GOT3 (cell line): ENCODE measurements at places on chromosomes 16 and 17.
A peak's percentile ranks its signal among the peaks of the same experiment; 100 is the strongest.

DNA sequence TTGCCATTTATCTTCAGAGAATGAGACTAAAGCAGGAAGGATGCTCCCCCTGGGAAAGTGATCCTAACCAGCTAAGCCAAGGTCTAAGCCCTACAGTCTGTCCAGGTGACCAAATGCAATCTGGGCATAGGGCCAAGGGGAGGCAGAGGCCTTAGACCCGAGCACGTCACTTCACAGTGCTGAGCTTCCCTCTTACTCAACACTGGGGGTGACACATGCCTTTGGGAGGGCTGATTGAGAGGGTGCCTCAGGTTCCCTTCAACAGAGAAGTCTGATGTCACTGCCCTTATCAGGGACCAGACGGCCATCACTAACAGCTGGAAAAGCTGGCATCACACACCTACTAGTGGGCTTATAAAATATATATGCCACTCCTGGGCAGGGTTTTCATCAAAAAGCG lies 4.0 kb downstream of the CIAO2B start:
- DNase-seq: no peak

- no peak for DNase-seq
Measured at GRCh38 chr17:63082952-63083351, 116.9 kb downstream of the TANC2 start.

DNA sequence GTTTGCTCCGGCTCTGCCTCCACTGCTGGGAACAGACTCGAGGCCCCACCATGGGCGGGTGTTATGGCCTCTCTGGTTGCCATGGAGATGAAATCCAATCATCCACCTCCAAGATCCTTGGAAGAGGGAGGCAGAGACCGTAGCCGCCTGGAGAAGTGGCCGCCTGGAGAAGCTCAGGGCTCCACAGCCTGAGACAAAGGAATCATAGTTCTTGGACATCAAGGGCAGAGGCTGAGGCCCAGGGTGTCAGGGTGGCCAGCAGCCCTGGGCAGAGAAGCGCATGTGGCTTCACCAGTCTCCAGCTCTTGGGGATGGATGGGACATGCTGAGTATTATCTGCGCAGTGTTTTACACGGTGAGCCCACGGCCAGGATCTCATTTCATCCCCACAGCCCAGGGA lies 36.2 kb downstream of the ABR start:
- DNase-seq: no peak

DNA sequence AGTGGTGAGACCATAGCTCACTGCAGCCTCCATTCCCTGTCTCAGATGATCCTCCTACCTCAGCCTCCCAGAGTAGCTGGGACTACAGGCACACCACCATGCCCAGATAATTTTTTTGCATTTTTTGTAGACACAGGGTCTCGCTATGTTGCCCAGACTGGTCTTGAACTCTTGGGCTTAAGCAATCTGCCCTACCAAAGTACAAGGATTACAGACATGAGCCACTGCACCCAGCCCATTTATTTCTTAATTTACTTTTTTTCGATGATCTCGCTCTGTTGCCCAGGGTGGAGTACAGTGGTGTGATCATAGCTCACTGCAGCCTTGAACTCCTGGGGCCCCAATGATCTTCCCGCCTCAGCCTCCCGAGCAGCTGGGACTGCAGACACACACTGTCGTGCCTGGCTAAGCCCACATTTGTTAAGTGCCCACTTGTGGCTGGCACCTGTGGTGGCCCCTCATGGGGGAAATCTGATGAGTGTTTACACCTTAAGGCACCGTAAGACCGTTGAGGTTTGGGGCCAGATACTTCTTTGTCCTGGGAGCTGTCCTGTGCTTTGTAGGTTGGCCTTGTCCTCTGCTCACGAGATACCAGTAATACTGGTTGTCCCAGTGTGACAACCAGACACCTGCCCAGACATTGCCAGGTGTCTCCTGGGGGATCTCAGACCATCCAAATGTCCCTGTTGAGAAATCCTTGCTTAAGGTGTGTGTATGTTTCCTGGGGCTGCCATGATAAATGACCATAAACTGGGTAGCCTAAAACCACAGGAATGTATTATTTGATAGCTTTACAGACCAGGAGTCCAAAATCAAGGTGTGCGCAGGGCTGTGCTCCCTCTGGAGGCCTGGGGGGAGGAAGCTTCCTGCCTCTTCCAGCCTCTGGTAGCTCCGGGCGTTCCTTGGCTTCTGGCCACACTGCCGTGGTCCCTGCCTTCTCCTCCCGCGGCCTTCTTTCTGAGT lies 141.4 kb upstream of the GSE1 start:
- no peak for DNase-seq

GRCh38 chr16:29702269-29702668 lies 23.3 kb downstream of the QPRT start:
- no peak for DNase-seq

DNA sequence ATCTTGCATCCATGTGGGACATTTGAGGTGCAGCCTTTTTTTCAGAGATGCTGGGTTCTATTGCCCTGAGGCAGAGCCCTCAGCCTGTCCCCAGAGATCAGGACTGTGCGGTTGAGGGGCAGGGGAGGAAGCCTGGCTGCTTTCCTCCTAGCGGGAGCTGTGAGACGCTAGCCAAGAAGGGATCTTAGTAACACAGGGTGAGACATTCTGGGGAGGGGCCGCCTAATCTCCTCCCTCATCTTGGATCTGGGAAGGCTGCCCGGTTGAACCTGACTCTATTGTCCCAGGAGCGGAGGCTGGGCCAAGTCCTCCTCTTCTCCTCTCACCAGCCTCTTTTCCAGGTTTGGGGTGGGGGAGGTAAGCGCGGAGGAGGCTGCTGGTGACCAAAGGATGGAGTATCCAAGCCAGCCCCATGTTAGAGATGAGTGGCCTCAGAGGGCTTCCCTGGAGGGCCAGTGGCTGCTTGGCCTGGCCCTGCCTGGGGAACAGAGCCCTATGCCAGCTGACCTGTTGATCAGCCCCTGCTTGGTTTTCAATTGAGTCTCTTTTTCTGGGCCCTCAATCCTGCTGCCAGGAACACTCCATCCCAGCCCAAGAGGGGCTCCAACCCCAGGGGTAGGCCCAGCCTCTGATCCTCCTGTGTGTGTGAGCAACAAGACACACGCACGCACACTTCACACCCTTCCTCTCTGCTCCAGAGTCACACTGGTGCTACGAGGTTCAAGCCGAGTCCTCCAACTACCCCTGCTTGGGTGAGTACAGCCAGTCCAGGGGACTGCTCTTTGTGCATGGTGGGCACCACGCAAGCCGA lies 5.0 kb downstream of the CA4 start:
- DNase-seq: peak; percentile 61

DNA sequence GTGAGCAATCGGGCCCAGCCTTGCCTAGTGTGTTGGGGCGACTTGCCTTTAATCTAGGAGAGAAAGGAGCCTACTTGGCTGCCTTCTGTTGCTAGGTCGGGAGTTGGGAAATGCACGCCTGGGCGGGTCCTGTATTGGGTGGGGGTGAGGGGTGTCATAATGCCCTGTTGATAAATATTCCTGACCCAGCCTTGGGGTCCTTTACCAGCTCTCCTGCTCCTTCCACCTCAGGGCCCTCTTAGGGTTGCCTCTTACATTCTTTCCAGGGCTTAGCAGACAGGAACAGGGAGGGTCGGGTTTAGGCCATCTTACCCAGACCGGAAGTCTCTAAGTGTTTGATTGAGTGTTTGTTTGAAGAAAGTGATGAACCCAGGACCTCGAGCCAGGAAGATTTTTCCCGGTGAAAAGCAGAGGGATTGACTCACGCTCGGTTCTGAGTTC lies 112.9 kb downstream of the SEC14L1 start:
- DNase-seq: no peak

GRCh38 chr16:68065716-68066305 lies 19.4 kb upstream of the NFATC3 start:
- DNase-seq: no peak

DNA sequence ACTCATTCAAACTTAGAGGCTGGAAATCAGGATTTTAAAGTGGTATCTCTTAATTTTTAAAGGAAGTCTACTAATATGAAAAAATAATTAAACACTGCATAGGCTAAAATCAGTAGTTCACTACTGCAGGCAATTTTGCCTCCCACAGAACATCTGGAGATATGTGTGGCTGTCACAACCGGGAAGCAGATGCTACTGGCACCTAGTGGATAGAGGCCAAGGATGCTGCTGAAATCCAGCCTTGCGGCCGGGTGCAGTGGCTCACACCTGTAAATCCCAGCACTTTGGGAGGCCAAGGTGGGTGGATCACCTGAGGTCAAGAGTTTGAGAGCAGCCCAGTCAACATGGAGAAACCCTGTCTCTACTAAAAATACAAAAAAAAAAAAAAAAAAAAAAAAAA lies 473.9 kb downstream of the XYLT1 start:
- no peak for DNase-seq

DNA sequence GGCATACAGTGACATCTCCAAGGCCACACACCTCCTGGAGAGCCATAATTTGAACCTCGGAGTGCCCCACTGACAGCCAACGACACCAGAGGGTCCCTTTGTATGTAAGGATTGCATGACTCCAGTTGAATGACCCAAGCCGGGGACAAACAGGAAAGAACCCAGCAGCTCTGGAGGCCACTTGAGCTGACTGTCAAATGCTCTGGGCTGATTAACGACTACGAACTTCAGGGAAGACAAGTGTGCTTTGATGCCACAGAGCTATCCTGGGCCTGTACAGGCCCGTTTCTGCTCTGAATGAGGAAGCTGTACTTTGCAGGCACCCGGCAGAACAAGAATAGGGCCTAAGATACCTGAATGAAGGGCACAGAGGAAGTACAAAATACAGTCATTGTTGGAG lies 404.6 kb downstream of the SLC39A11 start:
- no peak for DNase-seq

DNA sequence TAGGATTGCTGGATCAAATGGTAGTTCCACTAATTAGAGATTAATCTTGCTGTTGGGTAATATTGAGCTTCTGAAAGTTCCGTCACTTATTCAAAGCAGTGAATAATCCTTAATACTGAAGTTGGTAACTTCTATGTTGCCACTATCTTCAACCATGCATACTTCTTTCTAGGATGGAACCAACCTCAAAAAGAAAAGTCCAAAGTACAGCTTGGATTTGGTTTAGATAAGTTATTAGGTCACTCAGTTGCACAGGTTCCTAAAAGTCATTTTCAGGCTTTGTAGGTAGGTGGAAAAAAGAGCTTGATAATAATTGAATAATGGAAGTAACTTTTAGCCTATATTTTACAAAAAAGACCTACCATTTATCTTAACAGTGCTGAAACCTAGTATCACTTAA lies 78.7 kb downstream of the MAP2K4 start:
- DNase-seq: no peak

- no peak for DNase-seq
Measured at GRCh38 chr17:68178831-68179230, 69.0 kb upstream of the AMZ2 start.

DNA sequence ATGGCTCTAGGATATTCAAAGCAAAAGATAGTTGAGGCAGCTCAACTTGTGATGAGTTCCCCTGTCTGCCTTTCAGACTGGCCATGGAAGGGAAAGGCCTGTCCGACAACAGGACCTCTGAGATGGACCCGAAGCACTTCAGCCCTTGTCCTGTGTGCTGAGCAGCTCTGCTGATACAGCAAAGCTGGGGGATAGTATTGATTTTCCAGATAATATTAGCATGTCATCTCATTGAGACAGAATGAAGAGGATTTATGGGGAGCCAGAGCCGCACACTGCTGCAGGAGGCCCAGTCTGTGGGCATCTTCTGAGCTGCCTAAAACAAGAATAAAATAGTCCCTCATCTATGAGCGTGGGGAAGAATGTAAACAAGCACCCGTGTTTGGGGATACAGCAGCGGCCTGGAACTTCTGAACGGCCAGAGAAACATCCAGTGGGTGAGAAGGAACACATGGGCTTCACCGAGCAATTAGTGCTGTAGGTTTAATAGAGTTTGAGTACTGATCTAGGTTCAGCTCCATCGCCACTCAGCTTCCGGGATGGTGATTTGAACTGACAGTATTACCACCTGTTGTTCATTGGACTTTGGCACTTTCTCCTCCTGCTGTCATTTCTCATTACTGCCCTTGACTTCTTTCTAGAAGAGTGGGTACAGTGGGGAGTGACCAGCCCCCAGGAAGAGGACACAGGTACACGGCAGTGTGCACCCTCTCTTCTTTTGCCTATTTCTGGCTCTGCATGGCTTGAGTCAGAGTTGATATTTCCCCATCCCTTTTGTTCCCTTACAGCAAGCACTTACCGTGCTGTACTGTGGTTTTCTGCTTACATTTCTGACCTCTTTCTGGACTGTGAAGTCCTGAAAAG lies 96.5 kb upstream of the TBX2 start:
- DNase-seq: no peak

- DNase-seq: no peak
Measured at GRCh38 chr17:69908626-69909368, 166.2 kb upstream of the KCNJ16 start.

DNA sequence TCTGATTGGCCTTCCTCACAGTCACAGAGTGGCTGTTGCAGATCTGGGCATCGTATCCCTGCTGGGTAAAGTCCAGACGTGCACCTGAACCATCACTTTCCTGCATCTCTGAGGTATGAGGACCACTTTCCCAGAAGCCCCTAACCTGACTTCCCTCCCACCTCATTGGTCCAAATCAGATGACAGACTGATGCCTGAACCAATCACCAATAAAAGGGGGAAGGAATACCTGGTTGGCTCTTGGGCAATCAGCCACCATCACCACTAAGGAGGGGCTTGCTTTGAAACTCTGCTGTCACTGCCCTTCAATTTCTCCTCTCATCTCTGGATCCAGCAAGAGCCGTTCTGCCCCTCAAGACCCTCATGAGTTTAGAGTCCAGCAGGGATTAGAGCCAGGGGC lies 13.6 kb upstream of the WFDC1 start:
- no peak for DNase-seq

- DNase-seq: no peak
Measured at GRCh38 chr17:82524540-82524939, 5.0 kb downstream of the FOXK2 start.

- DNase-seq: no peak
Measured at GRCh38 chr17:74217037-74217730, 3.8 kb downstream of the TTYH2 start.

- DNase-seq: no peak
Measured at GRCh38 chr16:57690782-57691471, 3.7 kb upstream of the DRC7 start.

- DNase-seq: no peak
Measured at GRCh38 chr17:59513934-59514841, 51.2 kb upstream of the DHX40 start.

DNA sequence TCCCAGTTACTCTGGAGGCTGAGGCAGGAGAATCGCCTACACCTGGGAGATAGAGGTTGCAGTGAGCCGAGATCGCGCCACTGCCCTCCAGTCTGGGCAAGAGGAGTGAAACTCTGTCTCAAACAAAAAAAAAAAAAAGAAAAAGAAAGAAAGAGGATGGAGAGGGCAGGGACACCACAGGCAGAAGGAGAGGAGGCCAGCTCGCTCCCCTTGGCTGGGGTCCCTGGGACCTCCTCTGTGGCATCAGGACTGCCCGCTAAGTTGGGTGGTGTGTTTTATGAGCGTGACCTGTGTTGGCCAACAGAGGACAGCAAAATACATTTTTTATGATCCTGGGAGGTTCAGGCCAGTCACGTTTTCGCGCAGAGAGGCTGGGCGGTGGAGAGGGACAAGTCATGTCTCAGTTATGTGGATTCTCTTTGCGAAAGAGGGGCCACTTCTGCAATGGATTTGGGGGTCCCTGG lies 229.6 kb downstream of the MRTFB start:
- DNase-seq: no peak

GRCh38 chr17:61280338-61280737 lies 119.3 kb upstream of the TBX2 start:
- no peak for DNase-seq
